ENCODE measurements at places on chromosomes 3 and 15.

GRCh38 chr15:84749111-84749991 lies 959 bp downstream of the ZNF592 start:
- DNase-seq: no peak

GRCh38 chr3:88059380-88060170 lies 520 bp downstream of the ZNF654 start:
- DNase-seq: no peak

- DNase-seq: no peak
Observed at GRCh38 chr3:64294771-64295170, 69.5 kb upstream of the PRICKLE2 start.

GRCh38 chr3:146177519-146177918 lies 16.5 kb upstream of the PLOD2 start:
- DNase-seq: no peak

DNA sequence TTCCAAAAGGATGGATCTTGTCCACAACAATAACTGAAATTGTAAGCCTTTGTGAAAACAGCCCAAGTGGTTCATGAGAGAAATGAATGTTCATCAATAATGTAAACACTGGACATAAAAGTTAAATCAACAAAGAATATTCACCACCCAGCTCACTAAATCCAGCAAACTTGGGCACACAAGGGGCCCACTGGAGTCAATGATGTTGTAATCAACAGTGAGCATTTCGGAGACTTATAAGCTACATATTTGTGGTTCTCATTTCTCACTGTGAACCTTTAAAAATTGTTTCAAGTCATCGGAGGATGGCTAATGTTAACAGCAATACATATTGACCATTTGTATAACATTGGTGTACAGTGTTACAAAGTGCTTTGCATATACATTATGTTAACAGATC lies 63.1 kb downstream of the VGLL4 start:
- no peak for DNase-seq

- DNase-seq: no peak
Observed at GRCh38 chr3:183481582-183481981, 53.2 kb upstream of the MCF2L2 start.

DNA sequence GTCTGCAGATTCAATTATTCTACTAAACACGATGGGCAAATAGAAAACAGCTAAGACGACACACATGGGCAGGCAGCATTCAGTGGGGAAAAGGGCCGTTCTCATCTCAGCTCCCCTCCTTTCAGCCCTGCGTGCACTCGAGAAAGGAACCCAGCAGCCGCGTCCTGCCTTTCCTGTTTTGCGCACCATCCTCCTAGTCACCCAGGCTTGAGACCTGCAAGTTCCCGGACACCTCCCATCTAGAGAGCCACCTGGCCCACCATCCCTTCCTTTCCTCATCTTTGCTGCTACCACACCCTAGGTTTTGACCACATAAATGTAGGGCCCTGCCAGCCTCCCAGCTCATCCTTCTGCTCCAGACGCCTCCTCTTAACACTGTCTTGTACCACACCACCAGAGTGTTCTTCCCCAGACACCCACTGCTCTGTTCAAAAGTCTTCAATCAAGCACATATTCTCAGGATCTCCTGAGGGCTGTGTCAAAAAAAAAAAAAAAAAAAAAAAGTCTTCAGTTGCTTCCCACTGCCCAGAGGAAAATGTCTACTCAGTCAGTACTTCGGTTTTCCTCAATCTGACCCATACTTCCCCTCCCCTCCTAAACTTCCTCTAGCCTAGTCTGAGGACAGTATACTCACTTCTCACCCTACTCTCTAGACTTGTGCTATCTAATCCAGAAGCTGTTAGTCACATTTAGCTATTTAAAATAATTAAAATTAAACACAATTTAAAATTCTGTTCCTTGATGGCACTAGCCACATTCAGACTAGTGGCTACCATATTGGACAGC lies 182.0 kb downstream of the STT3B start:
- DNase-seq: no peak

DNA sequence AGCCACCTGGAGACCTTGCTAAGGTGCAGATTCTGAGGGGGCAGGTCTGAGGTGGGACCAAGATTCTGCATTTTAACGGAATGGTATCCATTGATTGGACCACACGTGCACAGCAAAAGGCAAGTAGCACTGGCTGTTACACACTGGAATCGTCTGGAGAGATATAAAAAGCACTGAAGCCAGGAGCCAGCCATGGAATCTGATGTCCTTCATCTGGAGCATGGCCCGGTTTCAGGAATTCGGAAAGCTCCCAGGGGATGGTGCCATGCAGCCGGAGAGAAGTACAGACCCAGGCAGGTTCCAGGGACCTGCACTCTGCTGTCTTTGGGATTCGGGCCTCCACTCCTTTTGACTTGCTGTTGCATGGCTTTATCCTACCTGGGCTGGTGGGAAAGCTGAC lies 28.8 kb upstream of the PRR20G start:
- DNase-seq: no peak

- no peak for DNase-seq
Observed at GRCh38 chr15:95215017-95215416, 983.7 kb downstream of the MCTP2 start.

DNA sequence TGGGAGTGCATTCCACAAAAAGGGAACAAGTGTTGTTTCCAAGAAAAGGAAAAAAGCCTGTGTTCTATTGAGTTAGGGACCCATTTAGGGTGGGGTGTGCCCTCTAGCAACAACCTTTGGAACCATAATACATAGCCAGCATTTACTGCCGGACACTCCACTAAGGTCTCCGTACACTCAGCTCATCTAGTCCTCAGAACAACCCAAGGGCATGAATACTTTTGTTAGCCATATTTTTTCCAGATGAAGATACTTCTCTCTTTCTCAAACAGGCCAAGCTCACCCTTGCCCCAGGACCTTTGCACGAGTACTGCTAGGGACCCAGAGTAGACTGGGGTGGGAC lies 46.2 kb downstream of the GLDN start:
- DNase-seq: no peak

Measured in DMS 273 treated with DMSO at 0.1 percent for 48 hours (cell line).